Common myeloid progenitor, CD34-positive (primary cell): ENCODE measurements at places on chromosomes 7 and 10.
A peak's percentile ranks its signal among the peaks of the same experiment; 100 is the strongest.

DNA sequence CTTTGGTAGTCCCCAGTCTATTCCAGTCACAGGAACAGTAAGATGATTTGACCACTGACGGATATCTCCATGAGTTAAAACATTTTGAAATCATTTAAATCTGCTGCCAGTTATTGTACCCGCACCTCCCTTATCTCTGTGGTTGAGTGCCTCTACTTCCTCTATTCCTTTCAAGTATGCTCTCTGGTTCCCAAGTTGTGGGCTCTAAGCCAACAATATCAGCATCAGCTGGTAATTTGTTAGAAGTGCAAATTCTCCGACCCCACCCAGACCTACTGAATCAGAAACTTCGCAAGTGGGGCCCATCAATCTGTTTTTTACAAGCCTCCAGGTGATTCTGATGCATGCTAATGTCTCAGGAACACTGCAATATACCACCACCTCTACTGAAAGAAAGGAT, 235.5 kb downstream of the CCSER2 start:
- peak; percentile 65 for DNase-seq

GRCh38 chr10:63267414-63268148, 134.5 kb downstream of the NRBF2 start:
- DNase-seq = no peak

DNA sequence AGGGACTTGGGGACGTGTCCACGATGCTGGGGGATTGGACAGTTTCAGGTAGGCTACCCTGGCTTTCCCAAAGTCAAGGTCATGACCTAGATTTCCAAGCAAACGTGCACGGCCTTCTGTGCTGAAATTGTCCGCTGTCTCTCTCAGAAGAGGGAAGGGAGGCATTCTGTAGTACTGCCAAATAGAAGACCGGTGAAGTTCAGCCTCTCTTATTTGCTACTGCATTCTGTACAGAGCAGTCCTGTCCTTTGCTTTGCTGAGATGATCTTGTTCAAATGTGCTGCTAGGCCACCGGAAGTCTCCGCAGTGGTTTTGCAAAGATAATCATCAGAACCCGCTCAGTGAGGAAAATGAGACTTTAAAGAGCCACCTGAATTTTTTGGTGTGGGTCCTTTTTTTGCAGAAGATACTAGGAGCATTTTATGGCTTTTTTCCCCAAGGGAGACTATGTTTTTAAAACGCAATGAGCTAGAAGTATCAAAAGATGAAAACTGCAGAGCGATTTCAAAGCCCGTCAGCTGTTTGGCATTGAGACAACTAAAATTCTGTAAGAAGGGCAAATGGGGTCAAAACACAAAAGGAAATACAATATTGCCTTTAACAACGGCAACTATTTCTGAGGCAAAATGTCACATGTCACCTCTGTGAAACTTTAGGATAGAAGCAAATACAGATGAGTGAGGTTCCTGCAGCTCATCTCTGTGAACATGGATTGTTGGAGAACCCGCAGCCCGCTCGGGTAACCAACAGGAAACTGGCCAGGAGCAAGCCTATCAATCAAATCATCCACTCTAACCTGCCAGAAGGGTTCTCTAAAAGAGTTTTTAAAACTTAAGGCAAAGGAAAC, 1.3 kb upstream of the NMT2 start:
- peak; percentile 81 for DNase-seq

GRCh38 chr7:94183289-94183749, 179.2 kb upstream of the BET1 start:
- DNase-seq = no peak

GRCh38 chr7:104111271-104111670, 96.5 kb downstream of the ORC5 start:
- DNase-seq = no peak

DNA sequence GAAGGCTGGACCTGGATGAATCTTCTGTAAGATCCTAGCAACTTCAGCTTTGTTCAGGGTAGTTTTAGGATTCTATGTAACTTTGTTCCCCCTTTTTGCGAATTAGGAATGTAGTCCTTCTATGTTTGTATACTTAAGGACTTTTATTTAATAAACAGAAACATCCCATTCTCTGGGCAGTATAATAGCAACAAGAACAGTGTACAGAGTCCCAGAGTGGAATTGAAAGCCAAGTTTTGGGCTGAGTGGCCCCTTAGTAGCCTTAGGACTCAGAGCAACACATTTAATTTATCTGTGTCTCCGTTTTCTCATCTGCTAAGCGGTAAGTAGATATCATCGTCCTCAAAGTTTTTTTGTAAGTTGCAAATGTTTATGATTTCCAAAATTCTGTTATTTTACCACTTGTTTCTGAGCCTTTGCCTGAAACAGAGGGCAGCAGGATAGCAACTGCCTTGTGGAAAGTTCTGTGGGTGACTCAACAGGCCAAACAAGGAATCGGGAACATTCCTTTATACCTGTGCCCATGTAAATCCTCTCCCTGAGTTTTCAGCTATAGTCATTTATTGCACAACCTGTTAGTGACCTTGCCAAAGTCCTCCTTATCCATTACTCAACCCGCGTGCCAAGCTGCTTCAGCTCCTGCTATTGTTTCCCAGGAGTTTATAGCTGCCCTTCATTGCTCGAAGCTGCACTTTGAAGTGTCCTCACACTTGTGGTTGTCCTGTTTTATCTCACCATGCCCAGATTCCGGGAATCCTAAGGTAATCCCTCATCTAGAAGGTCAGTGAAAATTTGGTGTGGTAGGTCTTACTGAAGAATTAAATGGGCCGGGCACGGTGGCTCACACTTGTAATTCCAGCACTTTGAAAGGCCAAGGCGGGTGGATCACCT, 199.1 kb upstream of the AHR start:
- no peak for DNase-seq

DNA sequence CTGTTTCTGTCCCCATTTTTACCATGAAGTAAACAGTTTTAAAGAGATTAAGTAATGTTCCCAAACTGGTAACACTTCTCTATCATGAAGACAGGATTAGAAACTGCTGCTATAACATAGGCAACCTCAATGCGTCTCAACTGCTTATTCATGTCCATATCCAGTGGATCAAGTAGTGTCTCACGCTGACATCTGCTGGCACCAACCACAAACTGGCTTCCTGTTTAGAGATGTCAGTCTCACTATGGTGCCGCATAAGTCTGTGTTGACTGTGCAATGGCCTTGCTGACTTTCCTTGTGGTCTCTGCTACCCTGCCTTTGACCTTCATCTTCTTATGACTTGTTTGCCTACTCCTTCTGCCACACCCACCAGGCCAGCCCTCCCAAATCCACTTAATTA, 369.6 kb upstream of the DPP6 start:
- DNase-seq = no peak

- no peak for DNase-seq
Observed at GRCh38 chr7:19249281-19249680, 104.1 kb upstream of the FERD3L start.

DNA sequence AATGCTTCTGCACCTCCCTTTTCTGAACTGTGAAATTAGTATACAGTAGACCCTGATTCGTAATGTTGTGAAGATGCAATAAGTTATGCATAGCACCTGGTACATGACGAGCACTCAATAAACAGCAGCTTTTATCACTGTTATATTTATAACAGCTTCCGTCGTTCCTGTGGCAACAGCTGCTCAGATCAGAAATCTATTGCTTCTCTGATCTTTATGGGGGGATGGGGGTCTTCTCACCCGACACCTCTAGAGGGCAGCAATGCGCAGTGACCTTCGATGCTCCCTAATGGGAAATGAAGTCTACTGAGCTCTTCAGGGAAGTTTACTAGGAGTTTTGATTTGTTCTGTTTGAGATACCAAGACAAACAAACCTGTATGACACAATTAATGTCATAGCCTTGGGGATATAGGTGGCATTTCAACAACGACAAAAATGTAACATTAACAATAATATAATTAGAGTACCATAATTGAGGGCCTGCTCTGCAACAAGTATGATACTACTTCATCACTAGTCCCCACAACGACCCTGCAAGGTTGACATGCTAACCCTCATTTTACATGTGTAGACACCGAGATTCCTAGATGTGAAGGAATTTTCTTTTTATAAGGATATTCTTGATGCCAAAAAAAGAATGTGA, 289.6 kb downstream of the SFMBT2 start:
- DNase-seq = peak; percentile 77

DNA sequence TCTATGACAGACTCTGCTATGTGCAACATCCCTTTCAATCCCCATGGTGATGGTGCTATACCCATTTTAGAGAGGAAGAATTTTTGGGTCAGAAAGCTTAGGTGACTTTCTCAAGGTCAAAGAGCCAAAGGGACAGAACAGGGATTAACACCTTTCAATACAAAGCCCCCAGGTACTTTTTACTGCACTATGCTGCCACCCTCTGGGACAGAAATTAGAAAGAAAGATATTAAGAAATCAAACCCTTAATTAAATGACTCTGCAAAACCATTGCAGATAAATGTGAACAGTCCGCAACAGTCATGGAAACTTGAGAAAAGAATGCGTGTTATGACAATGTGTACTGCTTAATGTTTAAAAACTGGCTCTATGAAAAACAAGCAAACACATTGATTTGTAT, 673.7 kb downstream of the MAGI2 start:
- DNase-seq = no peak

- no peak for DNase-seq
Observed at GRCh38 chr7:11843113-11843765, 11.2 kb upstream of the THSD7A start.

DNA sequence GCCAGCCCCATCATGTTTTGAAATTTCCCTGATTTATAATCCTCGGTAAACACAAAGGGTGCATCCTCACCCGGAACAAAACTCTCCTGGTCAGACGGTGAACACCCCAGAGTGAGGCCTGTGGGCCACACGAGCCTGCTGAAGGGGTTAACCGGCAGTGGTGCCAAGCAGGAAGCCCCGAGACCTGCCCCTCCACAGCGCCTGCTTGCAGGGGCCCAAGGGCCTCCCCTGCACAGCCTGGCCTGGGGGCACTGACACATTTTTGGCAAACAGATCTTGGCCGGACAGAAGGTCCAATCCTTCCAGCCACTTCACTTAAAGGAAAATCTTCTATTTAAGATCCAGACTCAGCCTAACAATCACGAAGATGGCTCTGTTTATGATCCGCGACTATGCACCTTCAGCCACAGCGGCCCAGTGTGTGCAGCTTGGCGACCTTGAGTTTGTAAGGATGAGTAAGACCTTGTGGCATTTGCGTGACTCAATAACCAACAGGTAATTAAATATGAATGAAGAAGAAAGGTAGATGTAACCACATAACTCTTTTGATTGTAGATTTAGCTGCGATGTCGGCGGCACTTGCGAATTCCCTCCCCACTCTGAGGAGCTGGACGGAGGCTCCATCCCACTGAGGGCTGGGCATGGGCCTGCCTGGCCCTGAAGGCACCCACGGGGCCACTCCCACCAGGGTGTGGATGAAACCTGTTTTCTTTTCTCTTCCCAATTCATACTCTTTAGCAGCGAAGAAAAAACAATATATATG, 328.2 kb downstream of the DNAJB6 start:
- no peak for DNase-seq

DNA sequence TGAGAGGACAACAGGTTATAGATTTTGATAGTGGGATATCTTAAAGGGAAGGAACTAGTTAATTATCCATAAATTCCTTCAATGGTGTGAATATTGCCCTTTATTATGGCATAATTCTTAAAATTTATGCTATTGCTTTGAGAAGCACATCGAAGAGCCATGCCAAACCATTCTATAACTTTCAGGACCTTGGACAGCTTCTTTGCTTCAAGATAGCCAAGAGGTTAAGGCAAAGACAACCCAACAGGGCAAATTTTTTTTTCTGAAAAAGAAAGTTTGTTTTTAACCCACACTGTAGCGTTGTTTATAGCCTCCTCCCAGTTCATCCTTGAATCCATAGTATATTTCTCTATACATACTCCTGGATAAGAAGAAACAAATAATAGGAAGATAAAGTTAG, 103.2 kb downstream of the NRG3 start:
- DNase-seq = peak; percentile 27

GRCh38 chr7:115198143-115198542, 276.2 kb downstream of the MDFIC start:
- DNase-seq = no peak

- DNase-seq = no peak
Observed at GRCh38 chr10:106775127-106775526, 389.4 kb downstream of the SORCS1 start.

GRCh38 chr7:158849442-158849767, 7.0 kb upstream of the DYNC2I1 start:
- no peak for DNase-seq

- peak; percentile 77 for DNase-seq
Observed at GRCh38 chr10:17607603-17608332, 9.4 kb downstream of the HACD1 start.

GRCh38 chr7:5626498-5626897, 155.0 kb downstream of the RNF216 start:
- no peak for DNase-seq

GRCh38 chr10:72261784-72262404, 11.8 kb upstream of the DDIT4 start:
- DNase-seq = no peak

DNA sequence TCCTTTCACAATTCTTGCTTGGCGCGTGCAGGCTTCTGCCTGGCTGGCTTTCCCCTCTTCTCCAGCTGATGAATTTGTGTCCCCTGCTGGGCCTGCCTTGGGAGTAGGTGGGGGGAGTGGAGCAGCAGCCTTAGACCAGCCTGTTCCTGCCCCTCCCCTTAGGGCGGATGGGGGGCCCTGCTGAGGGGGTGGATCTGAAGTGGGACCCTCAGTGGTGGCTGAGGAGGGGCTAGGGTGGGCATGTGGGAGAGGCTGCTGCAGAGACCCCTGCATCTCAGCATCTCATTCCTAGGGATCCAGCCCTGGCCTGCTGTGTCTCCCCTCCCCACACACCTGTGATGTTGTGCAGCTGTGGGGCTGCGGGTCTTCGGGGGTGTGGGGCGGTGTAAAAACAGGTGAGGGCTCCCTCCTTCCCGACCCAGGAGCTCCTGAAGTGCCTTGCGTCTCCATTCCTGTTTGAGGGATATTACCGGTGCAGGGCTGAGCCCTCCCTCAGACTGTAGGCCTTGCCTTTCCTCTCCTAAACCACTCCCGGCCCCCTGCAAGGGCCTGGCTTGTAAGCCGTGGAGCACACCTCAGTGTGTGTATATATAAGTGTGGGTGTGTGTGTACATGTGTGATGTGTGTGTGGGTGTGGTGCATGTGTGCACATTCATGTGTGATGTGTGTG, 24.7 kb downstream of the ADCYAP1R1 start:
- DNase-seq = no peak

DNA sequence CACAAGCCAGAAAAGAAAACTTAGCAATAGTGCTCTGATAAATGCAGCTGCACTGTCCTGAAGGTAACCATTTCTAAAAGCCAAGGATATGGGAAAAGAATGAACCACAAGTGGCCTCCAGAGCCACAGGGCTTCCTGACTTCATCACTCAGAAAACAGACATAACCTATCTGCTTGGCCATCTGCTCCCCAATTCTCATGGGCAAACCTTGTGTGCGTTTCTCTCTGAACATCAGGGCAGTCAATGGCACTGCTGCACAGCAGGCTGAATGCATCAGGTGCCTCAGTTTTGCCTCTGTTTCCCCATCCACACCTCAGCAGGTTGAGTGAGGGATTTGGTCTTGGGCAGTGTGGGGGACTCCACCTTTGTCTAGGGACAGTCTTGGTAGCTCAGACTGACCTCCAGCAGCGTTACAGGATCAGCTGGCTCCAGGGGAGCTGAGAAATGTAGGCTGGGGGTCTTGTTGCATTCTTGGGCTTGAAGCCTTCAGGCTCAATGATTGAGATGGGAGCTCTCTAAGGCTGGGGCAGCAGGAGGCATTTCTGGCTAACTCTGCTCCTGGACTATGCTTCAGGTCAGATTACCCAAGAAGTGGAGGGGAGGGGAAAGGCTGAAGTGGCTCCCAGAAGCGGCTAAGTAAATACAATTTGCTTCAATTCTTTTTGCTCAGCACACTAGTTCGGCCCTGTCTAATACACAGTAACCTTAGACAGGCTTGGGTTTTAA, 23.6 kb upstream of the PDLIM1 start:
- no peak for DNase-seq
